Mammary epithelial cell (primary cell): ENCODE measurements at places on chromosomes 6 and 20. TPM values are rescaled to one million over a fixed set of nuclear protein-coding genes. Genes with fewer than 3 reads are reported as not detected.

SLC32A1 gene
- polyA plus RNA-seq, result not detected

PGC gene
- polyA plus RNA-seq, result not detected

DNA sequence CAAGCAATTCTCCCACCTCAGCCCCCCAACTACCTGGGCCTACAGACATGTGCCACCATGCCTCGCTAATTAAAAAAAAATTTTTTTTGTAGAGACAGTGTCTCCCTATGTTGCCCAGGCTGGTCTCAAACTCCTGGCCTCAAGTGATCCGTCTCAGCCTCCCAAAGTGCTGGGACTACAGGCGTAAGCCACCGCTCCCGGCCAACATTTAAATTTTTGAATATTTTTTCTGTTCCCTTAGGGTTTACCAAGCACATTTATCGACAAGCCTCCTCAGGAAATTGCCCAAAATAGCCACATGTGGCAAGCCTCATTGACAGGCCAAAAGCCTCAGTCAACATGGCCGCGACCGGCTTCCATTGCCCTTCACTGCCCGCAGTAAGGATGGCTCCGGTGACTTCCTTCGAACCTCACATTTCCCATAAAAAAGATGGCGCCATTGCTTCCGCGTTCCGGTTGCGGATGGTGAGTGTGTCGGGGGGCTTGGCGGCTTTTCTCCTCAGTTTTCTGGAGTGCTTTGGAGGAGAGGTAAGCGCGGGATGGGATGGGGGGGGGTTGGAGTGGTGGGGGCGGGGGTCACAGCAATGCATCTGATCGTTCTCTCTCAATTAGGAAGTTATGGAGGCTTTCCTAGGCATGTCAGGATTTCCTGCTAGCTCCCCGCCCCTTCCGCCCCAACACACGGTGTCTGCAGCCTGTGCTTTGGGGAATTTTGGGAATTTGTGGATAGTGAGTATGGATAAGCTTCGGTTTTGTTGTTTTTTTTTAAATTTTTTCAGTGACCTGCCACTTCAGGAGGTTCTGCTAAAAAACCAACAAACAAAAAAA lies at the start of gene SHLD1:
SHLD1 (plus strand) TSS at position 450 of the 828 bp plus-strand sequence. CDS start 22,465 bp downstream, outside the sequence.
- DNase-seq, result peak; percentile 72

- no peak for DNase-seq
These were observed 11.8 kb downstream of the RPS6KA2 start for GRCh38 chr6:166615059-166615770.

GRCh38 chr6:169899481-169900145 lies 148.2 kb downstream of the ERMARD start:
- no peak for DNase-seq

- no peak for DNase-seq
These were observed 177.6 kb downstream of the THBS2 start for GRCh38 chr6:169075915-169076654.

- no peak for DNase-seq
These were observed 180.2 kb downstream of the EPM2A start for GRCh38 chr6:145555084-145555483.

DNA sequence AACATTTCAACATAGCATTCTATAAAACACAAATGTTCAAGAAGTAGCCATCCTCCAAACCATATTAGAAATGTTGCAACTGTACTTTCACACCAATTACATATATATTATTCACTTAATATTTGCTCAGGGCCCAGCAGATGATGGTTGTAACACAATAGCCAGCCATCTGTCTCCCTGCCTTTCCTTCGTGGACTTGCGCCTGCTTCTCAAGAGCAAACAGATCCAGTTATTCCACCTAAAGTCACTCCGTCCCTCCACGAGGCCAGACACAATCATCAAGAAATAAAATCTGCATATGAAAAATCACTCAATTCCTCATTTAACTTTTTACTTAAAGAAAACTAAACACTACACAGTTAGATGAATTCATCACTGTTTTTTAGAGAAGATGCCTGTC lies 160.4 kb downstream of the RALGAPA2 start:
- DNase-seq, result no peak

GRCh38 chr20:50628853-50629669 lies 62.3 kb downstream of the RIPOR3 start:
- DNase-seq, result no peak
